ENCODE measurements at places on chromosomes 1 and 21.
A peak's percentile ranks its signal among the peaks of the same experiment; 100 is the strongest.

DNA sequence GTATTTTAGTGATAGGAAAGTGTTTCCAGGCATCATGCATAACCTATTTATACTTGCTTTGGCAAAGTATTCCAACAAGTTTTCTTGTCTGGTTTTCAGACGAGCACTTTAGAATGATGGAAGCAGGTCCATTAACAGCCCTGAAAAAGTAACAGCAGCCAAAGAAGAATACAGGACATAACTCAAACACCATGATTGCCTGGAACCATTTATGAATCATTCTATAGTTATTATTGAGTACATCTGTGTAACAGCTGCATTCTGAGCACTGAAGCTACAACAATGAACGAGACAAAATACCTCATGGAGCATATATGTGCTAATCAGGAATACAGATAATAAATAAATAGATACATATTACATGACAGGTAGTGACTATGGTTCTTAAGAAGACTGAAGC lies 12.6 kb downstream of the IL10RB start:
- DNase-seq, result no peak

- DNase-seq, result no peak
Observed at GRCh38 chr1:232166942-232167341, 463.0 kb downstream of the SIPA1L2 start.

- no peak for DNase-seq
Observed at GRCh38 chr1:115218034-115218405, 120.0 kb downstream of the NGF start.

- DNase-seq, result no peak
Observed at GRCh38 chr1:224399887-224400286, 34.7 kb downstream of the WDR26 start.

- DNase-seq, result no peak
Observed at GRCh38 chr21:45079351-45079750, 5.0 kb downstream of the ADARB1 start.

GRCh38 chr1:22673486-22674409 lies 20.7 kb downstream of the C1QB start:
- peak; percentile 70 for DNase-seq

GRCh38 chr1:239155466-239156091 lies 230.8 kb upstream of the CHRM3 start:
- DNase-seq, result no peak

DNA sequence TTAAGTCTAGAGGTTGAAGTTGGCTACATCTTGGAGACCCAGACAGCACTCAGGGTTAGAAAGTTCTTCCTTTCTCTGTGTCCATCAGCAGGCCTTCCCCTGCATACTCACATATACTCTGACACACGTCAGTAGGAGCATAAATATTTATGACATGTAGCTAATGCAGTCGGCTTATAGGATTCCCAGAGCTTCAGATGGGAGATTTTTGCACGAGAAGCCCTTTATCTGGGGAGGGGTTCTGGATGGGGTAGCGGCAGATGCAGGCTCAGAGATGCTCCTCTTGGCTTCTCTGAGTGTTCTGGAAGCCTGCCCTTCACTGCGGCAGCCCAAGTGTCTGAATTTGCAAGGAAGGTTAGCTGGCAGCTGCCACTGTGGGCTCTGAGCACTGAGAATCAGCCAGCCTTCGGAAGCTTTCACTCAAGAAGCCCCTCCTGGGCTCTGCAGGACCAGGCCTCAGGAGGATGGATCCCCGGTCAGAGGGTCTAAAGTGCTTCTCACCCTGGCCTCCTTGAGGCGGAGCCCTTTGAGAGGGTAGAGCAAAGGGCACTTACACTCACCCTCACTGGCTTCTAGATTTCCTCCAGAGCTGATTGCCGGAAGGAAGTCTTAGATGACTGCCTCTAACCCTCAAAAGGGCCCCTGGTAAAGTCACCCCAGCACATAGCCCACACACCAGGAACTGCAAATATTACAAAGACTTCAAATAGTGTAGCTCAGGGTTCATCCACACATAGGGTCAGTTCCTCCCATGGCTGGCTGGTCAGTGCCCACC lies 68.1 kb upstream of the NFASC start:
- no peak for DNase-seq

GRCh38 chr1:19453741-19454201 lies 31.6 kb downstream of the CAPZB start:
- DNase-seq, result no peak

GRCh38 chr21:43740497-43741156 lies 21.7 kb downstream of the PDXK start:
- DNase-seq, result peak; percentile 50

DNA sequence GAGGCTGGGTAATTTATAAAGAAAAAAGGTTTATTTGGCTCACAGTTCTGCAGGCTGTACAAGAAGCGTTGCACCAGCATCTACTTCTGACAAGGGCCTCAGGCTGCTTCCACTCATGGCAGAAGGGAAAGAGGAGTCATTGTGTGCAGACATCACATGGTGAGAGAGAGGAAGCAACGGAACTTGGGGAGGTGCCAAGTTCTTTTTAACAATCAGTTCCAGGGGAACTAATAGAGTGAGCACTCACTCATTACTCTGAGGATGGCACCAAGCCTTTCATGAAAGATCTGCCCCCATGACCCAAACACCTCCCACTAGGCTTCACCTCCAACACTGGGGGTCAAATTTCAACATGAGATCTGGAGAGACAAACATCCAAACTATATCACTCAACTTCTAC lies 77.2 kb downstream of the DDAH1 start:
- no peak for DNase-seq

GRCh38 chr1:21396516-21396915 lies 43.4 kb upstream of the NBPF3 start:
- no peak for DNase-seq

DNA sequence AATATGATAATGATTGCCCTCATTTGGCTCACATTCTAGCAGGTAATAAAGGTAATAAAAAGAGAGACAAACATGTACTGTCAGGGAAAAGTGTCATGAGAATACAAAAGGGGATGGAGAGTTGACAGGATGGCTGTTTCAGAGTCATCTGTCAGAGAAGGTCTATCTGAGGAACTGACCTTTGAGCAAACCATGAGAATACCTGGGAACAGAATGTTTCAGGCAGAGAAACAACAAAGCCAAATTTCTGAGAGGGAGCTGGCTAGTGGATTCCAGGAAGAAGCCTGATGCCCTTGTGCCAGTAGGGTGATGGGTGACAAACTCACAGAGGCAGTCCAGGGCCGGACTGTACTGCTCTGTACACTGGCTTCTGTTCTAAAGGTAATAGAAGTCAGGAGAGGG lies 107.2 kb downstream of the C1orf21 start:
- no peak for DNase-seq

DNA sequence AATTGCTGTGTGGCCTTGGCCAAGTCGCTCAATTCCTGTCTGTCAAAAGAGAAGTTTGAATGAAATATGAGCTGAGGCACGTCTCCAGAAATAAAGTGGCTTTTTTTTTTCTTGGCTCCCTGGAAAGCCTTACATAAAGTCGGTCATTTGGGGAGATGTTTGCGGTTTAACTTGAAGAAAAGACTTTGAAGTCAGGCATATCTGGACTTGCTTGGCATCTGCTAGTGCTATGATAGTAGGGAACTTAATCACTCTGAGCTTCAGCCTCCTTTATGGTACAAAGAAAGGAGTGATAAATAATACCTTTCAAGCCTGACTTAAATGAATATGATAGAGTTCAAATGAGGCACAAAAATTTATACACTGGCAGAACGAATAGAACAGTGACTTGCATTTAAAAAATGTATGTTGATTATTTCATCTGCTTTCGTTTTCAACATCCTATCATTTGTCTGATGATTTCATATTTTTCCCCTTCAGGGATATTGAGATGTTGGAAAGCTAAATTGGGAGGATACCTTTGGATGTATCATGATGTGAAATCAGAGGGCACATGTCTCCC lies 60.2 kb downstream of the FASLG start:
- peak; percentile 39 for DNase-seq

DNA sequence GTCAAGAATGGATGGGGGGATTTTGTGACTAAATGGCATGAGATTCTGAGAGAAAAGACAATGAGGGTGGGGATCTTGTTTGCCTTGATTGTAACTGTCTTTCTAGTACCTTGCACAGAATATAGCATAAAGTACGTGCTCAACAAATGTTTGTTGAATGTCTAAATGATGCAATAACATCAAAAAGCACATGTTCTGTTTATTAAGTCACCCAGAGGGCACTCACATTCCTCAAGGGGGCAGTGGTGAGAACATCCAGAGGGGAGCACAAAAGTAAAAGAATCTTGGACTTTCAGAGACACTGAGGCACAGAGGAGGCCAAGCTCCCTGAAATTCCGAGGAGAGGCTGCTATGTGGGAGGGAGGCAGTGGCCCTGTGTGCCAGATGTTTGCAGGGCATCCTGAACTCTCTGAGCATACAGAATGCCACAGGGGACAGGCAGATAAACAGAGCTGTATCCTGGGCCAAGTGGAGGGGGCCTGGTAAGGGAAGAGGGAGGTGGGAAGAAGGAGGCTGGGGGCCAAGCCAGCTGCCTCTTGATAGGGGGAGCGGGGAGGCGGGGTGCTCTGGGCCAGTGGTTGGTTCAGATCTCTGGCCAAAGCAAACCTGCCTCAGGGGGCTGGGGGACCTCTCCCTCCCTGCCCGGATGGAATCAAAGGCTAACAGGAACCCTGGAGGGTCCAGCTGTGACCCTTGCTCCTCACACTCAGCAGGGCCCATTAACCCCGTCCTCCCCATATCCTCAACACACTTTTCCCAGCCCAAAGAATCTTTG lies 6.5 kb upstream of the ATP1A2 start:
- peak; percentile 63 for DNase-seq

DNA sequence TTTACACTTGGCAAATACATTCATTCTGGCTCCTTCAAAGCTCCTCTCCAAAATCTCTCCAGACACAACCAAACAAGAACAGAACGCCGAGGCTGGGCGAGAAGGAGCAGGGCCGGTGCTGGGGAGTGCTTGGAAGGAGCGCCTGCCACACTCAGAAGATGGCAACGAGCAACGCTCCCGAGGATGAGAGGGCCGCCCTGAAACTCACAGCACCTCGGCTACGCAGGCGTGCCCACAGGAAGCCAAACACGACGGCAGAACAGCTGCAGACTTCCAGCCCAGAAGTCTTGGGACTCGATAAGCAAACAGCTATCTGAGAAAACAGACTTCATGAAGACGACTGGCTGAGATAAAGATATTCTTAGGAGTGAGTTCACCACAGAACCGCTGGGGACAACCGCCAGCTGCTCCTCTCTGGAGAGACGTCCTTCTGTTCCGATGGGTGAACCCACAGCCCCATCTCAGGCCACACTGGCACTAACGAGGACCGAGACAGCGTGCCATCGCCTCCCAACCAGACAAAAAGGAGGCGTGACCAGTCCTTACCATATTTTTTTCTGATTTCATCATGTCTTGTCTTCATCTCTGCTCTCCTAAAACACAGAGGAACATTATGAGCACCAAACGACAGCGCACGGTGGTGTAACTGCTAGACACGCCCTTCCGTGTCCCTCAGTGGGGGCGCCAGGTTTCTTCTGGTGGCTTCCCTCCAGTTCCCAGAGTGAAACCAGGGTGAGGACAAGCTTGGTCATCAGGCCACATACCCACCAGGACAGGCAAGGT lies 18.6 kb downstream of the PTTG1IP start:
- no peak for DNase-seq

GRCh38 chr1:196659471-196659870 lies 7.6 kb downstream of the CFH start:
- no peak for DNase-seq

- no peak for DNase-seq
Observed at GRCh38 chr21:17002594-17003257, 510.1 kb upstream of the CXADR start.

DNA sequence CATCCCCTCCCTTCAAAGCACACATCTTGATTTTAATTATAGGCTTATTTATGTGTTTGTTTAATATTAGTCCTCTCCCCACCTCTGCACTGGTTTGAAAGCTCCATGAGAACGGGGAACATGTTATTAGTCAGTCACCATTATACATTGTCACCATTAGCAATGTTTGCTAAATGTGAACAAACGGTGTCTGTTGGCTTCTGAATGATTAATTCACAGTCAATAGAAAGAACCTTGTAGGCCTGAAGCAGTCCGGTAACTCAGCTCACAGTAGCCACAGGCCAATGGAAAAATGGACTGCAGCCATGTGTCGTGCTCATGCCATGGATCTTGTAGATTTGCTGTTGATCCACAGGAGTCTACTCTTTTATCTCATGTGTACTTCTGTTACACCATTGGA lies 49.7 kb upstream of the NHLH2 start:
- DNase-seq, result no peak

Measured in iris pigment epithelial cell (primary cell).